ENCODE measurements at places on chromosomes 3 and 15.

DNA sequence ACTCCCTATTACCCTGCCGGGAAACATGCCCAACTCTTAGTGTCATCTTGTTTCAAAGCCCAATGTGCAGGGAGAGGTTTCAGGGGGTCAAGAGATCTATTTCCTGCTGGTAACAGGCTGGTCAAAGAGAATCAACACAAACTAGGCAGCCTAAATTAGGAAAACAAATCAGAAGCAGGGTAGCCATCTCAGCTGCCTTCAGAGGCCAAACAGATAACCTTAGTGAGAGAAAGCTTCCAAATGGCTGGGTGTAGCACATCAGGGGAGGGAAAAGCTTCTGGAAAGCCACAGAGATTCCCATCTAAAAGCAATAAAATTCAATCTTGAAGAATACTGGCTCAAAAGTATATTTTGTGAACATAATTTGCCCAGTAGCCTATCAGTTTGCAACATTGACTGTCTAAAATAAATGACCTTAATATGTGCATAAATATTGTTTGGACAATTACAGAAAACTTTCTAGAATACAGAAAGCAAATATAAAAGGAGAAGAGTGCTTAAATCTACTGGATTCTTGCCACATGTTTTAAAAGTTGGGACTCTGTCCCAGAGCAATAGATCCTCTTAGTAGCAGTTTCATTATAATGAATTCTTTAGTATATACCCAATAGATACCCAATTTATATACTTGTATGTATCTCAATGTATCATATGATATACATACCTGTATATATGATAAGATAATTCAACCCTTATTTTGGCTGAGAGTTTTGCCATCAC is 371.9 kb upstream of the RARB start:
- no peaks in the 10 kb centered on the region for H3K36me3 ChIP-seq
- no peak overlapping the region for H3K4me3 ChIP-seq
- no peaks in the 10 kb centered on the region for H3K27me3 ChIP-seq
- no peak for DNase-seq
- no peaks in the 10 kb centered on the region for H3K4me1 ChIP-seq
- H3K27ac ChIP-seq, result no peak overlapping the region

- H3K36me3 ChIP-seq, result no peaks in the 10 kb centered on the region
- H3K27me3 ChIP-seq, result peaks cover 12% of the 10 kb centered on the region
- H3K4me1 ChIP-seq, result no peaks in the 10 kb centered on the region
Observed at GRCh38 chr3:148866261-148866660, 1.2 kb downstream of the CPA3 start.

GRCh38 chr3:77081240-77081661 is 41.4 kb downstream of the ROBO2 start:
- no peaks in the 10 kb centered on the region for H3K4me1 ChIP-seq
- H3K36me3 ChIP-seq, result no peaks in the 10 kb centered on the region
- no peak overlapping the region for H3K27ac ChIP-seq
- H3K27me3 ChIP-seq, result no peaks in the 10 kb centered on the region

DNA sequence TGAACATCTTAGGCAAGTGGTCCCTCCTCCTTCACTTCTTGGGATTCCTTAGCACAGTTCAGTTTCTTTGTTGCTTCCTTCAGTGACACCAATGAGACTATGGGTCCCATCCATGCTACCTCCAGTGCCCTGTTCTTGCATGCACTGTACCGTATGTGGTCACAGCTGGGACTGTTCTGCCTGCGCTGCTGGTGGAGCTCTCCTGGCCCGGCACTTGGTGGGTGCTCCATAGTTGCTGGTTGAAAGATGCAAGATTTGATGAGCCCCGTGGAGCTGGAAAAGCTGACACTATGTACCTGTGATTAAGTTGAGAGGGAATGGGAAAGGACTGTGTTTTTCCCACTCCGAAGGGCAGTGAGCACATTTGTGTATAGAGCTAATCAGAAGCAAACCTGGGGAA is 397.8 kb downstream of the LRTM1 start:
- no peak overlapping the region for H3K27ac ChIP-seq
- H3K4me1 ChIP-seq, result no peaks in the 10 kb centered on the region
- no peaks in the 10 kb centered on the region for H3K36me3 ChIP-seq
- no peak for DNase-seq
- H3K27me3 ChIP-seq, result no peaks in the 10 kb centered on the region

DNA sequence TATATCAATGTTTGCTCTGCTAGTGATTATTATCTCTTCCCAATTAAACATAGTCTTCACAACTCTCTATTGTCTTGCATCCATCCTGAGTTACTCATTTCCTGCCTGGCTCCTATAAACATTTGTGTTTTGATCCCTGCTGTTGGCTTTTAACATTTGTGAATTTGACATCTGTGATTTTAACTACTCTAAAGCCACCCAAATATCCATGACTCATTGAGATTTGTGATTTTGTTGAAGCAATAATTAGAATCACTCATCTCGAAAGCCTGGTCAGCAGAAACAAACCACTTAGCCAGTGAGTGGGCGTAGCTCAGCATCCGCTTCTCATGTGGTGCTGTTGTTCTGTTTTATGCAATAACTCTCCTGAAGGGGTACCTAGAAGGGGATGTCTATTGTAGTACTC is 174.3 kb upstream of the ZBTB20 start:
- H3K27ac ChIP-seq, result no peak overlapping the region
- no peak for DNase-seq
- no peaks in the 10 kb centered on the region for H3K4me1 ChIP-seq

DNA sequence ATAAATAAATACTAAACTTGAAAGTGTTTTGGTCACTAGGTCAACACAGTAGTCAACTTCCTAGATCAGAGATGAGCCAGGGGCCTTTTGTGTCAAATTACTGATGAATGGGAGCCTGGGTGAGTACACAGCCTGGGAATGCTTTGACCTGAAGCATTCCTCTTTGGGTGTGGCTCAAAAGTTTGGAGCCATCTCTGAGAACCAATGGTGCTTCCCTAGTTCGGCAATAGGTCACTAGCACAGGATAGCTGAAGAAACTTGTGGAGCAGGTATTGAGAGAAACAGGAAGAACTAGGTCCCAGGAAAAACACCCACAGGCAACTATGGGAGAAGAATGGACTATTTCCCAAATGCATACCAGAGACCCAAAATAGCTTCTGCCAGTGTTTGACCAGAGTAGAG is 56.6 kb upstream of the PLXND1 start:
- H3K27ac ChIP-seq, result no peak overlapping the region
- DNase-seq, result no peak
- peaks cover 6% of the 10 kb centered on the region for H3K36me3 ChIP-seq
- H3K27me3 ChIP-seq, result no peaks in the 10 kb centered on the region

- H3K36me3 ChIP-seq, result no peaks in the 10 kb centered on the region
- DNase-seq, result no peak
- peaks cover 44% of the 10 kb centered on the region for H3K27me3 ChIP-seq
- H3K4me1 ChIP-seq, result no peaks in the 10 kb centered on the region
- H3K4me3 ChIP-seq, result no peak overlapping the region
- no peak overlapping the region for H3K27ac ChIP-seq
Observed at GRCh38 chr15:101456057-101456739, 33.3 kb downstream of the PCSK6 start.

DNA sequence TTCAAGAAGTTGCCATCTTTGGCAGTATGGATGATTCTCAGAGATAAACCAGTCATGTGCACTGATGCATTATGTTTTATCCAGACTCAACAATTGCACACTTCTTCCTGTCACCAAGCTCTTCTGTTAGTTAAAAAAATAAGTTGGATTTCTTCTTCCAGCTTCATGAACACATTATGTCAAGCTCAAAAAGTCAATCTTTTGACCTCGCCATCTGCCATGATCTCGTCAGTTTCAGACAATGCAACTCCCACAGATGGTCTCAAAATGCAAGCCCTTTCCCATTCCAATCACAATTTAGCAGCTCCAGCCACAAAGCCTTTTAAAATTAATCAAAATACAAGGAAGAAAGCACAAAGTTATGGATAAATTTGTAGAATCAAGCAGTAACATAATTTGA is 42.8 kb downstream of the TFDP2 start:
- no peak overlapping the region for H3K27ac ChIP-seq
- no peak overlapping the region for H3K4me3 ChIP-seq
- H3K27me3 ChIP-seq, result no peaks in the 10 kb centered on the region
- peaks cover 5% of the 10 kb centered on the region for H3K4me1 ChIP-seq
- no peaks in the 10 kb centered on the region for H3K36me3 ChIP-seq

- DNase-seq, result no peak
- no peak overlapping the region for H3K27ac ChIP-seq
- H3K36me3 ChIP-seq, result no peaks in the 10 kb centered on the region
Observed at GRCh38 chr3:31922962-31923361, 58.1 kb downstream of the OSBPL10 start.

- no peaks in the 10 kb centered on the region for H3K4me1 ChIP-seq
- H3K27me3 ChIP-seq, result peaks cover 3% of the 10 kb centered on the region
- H3K4me3 ChIP-seq, result no peak overlapping the region
- H3K27ac ChIP-seq, result no peak overlapping the region
- peaks cover 6% of the 10 kb centered on the region for H3K36me3 ChIP-seq
Observed at GRCh38 chr15:80743189-80743833, 35.9 kb upstream of the CEMIP start.

GRCh38 chr15:31263751-31264558 is 62.7 kb upstream of the KLF13 start:
- peaks cover 86% of the 10 kb centered on the region for H3K4me1 ChIP-seq
- peak; percentile 76 for DNase-seq
- peak overlapping the region; percentile 95 for H3K27ac ChIP-seq
- H3K4me3 ChIP-seq, result peak overlapping the region; percentile 66

DNA sequence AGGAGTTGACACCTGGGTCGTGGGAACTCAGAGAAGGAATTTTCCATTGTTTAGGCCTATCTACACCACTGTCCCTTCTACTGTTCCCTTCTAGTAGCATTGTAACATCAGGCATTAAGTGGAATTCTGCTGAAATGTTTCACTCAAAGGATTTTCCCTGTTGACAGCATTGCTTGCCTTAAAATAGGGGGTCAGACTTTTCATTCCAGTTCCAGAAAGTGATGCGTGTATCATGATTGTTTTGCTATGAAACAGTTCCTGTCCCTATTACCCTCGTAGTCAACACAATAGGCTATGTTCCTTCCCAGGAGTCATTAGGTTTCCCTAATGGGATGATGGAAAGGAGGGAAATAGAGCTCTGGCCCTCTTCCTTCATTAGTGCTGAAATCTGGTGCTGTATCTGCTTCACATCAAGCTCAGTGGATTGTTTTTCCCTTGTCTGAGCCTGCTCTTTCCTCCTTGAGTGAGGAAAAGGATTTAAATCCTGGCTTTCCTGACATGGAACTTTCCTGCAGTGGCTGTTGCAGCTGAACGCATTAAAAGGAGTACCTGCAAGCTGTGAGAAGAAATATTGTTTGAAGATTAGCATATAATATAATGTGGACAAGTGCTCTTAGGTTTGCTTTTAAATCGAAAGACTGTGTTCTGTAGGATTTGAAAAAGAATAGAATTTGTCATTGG is 195.9 kb downstream of the KLHL25 start:
- no peaks in the 10 kb centered on the region for H3K27me3 ChIP-seq
- no peak overlapping the region for H3K4me3 ChIP-seq
- DNase-seq, result no peak
- H3K4me1 ChIP-seq, result peaks cover 38% of the 10 kb centered on the region
- H3K36me3 ChIP-seq, result peaks cover 4% of the 10 kb centered on the region
- H3K27ac ChIP-seq, result no peak overlapping the region

DNA sequence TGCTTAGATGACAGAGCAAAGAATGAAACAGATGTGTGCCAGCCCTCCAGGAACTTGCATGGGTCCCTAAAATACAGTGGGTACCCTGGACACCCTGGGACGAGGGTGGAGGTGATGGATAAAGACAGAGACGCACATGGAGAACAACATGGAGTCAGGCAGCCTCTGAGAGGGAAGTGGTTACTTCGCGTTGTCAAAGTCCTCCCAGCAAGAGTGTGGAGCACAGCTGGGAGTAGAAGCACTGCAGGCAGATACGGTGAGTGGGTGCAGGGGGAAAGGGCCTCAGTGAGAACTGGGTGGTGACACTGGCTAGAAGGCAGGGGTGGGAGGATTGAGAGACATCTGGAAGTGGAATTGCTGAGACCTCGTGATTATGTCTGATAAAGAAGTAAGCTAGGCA is 70.8 kb upstream of the PRR20G start:
- no peaks in the 10 kb centered on the region for H3K4me1 ChIP-seq
- peaks cover 8% of the 10 kb centered on the region for H3K36me3 ChIP-seq
- H3K27me3 ChIP-seq, result peaks cover 15% of the 10 kb centered on the region
- DNase-seq, result no peak

DNA sequence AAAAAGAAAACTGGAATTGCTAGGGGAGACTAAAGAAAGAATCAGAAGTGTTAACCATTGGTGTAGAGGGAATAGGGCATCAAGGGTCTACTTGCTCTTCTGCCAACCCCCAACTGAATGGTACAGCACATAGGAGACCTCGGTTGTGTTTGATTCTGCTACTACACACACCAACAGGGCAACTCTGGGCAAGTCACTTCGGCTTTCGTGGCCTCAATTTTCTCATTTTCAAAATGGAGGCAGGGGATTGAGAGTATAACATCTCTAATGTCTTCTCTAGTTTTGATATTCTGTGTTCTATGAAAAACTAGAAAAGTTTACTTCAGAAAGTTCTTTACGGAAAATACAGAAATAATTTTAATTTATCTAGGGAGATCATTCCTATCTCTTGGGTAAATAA is 120.3 kb upstream of the PHLDB2 start:
- peaks cover 3% of the 10 kb centered on the region for H3K36me3 ChIP-seq
- no peak for DNase-seq
- no peaks in the 10 kb centered on the region for H3K4me1 ChIP-seq
- H3K27me3 ChIP-seq, result no peaks in the 10 kb centered on the region
- H3K4me3 ChIP-seq, result no peak overlapping the region

GRCh38 chr3:15750879-15751278 is 46.9 kb downstream of the ANKRD28 start:
- H3K27me3 ChIP-seq, result no peaks in the 10 kb centered on the region
- DNase-seq, result no peak
- peaks cover 42% of the 10 kb centered on the region for H3K36me3 ChIP-seq
- no peak overlapping the region for H3K27ac ChIP-seq
- H3K4me1 ChIP-seq, result peaks cover 9% of the 10 kb centered on the region

GRCh38 chr15:78570710-78571109 is 5.4 kb downstream of the CHRNA5 start:
- peaks cover 10% of the 10 kb centered on the region for H3K4me1 ChIP-seq
- no peaks in the 10 kb centered on the region for H3K36me3 ChIP-seq
- H3K27ac ChIP-seq, result no peak overlapping the region
- H3K4me3 ChIP-seq, result no peak overlapping the region

GRCh38 chr15:69824075-69824876 is 273.4 kb downstream of the TLE3 start:
- H3K27me3 ChIP-seq, result peaks cover 10% of the 10 kb centered on the region
- no peak overlapping the region for H3K4me3 ChIP-seq
- no peaks in the 10 kb centered on the region for H3K36me3 ChIP-seq
- no peak overlapping the region for H3K27ac ChIP-seq
- H3K4me1 ChIP-seq, result peaks cover 2% of the 10 kb centered on the region

- DNase-seq, result no peak
- no peaks in the 10 kb centered on the region for H3K36me3 ChIP-seq
- no peak overlapping the region for H3K4me3 ChIP-seq
- H3K27me3 ChIP-seq, result peaks cover 10% of the 10 kb centered on the region
- H3K4me1 ChIP-seq, result no peaks in the 10 kb centered on the region
Observed at GRCh38 chr15:33296050-33296449, 14.7 kb upstream of the RYR3 start.

DNA sequence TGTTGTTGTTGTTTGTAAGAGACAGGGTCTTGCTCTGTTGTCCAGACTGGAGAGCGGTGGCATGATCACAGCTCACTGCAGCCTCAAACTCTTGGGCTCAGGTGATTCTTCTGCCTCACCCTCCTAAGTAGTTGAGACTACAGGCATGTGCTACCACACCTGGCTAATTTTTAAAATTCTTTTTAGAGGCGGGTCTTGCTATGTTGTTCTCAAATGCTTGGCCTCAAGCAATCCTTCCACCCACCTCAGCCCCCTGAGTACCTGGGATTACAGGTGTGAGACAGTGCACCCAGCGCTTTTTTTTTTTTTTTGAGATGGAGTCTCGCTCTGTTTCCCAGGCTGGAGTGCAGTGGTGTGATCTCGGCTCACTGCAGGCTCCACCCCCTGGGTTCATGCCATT is 46.7 kb downstream of the TMOD3 start:
- no peak for DNase-seq
- no peaks in the 10 kb centered on the region for H3K27me3 ChIP-seq
- no peak overlapping the region for H3K27ac ChIP-seq
- no peak overlapping the region for H3K4me3 ChIP-seq
- H3K36me3 ChIP-seq, result peaks cover 4% of the 10 kb centered on the region
